ENCODE measurements at places on chromosomes 2 and 18. TPM values are rescaled to one million over a fixed set of nuclear protein-coding genes. Genes with fewer than 3 reads are reported as not detected.
A peak's percentile ranks its signal among the peaks of the same experiment; 100 is the strongest.

The MGAT5 gene
- total RNA-seq, result 24.5 TPM

The POTEI gene
- total RNA-seq, result not detected

The ALPG gene
- not detected for total RNA-seq

The RGPD8 gene
- total RNA-seq, result 10.2 TPM

The DIPK1C gene
- 6.1 TPM for total RNA-seq

The CTNNA2 gene
- 0.62 TPM for total RNA-seq

The NFATC1 gene
- 7.0 TPM for total RNA-seq

The CACNB4 gene
- 7.2 TPM for total RNA-seq

The SNORC gene
- 0.80 TPM for total RNA-seq

The OTOS gene
- not detected for total RNA-seq

The DUSP19 gene
- 2.7 TPM for total RNA-seq

The IAH1 gene
- 70.3 TPM for total RNA-seq

The LYPD1 gene
- 6.1 TPM for total RNA-seq

DNA sequence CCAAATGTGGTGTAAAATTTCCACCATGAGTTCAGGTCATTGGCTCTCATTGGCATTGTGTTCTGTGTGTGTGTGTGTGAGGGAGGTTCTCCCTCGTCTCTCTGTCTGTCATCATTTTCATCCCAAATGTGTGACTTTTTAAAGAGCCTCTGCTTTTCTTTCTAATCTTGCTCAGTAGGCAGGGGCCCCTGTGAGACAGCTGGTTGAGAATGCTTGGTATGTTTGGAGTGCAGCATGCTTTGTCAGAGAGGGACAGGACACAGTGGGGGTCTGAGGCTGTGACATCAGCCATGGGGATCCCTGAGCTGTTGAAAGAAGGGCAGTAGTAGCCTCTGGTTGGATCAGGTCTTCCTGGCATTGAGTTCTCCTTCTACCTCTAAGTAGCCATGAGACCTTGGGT is 10.6 kb downstream of the PTPRM start:
- no peak for DNase-seq

DNA sequence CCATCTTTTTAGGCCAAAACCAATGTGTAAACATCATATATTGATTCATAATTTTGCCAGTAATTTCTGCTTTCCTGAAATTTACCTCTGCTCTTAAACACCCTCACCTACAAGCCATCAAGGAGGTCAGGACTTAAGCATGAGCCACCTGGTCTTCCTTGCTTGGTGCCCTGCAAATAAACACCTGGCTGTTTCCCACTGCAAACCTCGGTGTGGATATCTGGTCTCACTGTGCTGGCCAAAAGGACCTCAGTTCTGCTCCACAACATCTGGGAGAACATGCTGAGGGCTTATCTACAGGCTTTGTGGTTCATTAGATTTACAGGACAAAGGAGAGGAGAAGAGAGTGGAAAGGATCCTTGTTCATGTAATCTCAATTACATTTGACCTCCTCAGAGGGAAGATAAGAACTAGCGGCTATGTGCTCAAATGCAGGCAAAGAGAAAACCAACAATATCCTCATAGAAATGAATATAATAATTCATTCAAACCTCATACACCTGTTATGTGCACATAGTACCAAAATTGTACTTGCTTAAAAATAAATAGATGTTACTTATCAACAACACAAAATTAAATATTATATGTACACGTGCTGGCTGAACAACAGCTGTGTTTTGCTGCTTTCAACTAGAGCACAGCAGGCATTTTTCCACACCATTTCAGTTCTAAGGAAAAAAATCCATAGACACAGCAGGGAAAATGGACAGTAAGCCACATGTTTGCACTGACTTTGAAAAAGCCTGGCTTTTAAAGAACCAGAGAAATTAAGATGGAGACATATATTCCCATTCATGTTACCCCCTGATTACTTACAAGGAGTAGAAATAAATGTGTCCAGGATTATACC is 465.1 kb downstream of the LPIN1 start:
- DNase-seq, result no peak

DNA sequence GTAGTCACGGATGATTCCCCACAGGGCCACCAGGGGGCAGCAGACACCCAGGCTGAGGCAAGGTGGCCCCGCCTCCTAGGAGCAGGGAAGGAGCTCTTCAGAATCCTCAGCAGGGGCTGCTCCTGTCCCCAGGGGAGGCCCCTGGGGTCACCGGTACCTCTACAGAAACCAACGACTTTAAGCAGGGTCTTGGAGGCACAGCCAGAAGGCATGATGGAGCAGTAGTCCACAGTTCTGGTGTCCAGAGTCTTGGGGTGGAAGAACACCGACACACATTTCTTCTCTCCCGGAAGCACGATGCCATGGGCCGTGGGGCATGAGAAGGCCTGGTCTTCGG is 11.5 kb downstream of the CFAP65 start:
- DNase-seq, result peak; percentile 68

DNA sequence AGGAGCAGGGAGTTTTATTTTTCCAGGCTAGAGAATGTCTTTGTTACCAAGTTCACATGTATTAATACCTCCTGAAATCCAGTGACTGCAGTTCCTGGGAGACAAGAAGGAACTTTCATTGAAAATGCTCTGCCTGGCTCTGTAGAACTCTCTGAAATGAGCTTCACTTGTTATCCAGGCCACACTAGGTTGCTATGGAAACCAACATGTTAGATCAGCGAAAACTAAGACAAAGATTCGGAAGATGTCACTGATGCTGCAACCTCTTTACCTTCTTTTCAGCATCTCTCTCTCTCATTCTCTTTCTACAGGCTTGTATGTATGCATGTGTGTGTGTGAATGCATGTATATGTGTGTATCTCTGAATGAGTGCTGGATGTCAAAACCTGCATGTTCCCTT is 218.5 kb downstream of the TRIB2 start:
- DNase-seq, result peak; percentile 77

DNA sequence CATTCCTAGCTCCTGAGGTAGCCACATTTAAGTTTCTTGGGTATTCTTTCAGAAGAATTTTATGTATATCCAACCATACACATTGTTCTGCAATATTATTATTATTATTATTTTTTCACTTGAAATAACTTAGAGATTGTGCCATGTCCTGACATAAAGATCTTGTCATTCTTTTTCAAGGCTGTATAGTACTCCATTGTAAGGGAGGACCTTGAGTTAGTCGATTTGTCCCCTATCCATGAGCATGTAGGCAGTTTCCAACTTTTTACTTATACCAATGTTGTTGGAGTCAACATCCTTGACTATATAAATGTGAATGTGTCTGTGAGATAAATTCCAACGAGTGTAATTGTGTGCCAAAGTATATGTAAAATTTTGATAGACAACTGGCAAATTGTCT is 891 bp upstream of the EGR4 start:
- no peak for DNase-seq

DNA sequence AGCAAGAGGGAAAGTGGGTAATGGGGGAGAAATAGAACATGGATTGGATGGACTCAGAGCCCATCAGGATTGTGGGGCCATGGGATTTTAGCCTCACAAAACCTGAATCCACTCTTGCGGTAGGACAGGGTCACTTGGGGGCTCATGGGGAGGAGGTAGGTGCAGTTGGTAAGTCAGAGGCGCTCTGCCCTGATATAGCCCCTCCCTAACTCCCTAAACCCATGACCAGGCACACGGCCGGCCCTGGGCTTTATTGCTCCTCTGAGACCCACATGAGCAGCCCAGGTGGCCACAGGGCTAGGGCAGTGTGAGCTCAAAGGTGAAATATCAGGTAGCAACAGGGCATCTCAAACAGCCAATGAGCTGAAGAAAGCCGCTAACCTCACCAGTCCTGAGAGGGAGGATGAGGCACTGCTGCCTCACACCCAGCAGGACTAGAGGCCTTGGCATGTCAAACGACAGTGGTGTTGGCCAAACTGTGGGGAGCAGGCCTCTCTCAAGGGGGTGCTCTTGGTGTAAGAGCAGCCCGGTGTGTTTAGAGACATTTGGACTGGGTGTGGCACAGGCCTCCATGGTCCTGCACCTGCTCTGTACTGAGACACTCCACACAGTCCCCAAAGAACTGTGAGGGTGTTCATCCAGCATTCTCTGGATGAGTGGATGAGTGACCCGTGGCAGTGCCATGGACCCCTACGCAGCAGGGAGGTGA is 90.8 kb upstream of the HS6ST1 start:
- no peak for DNase-seq

- DNase-seq, result no peak
Measured at GRCh38 chr2:48883661-48884060, 128.1 kb upstream of the LHCGR start.

GRCh38 chr2:192186806-192187205 is 7.9 kb downstream of the TMEFF2 start:
- peak; percentile 47 for DNase-seq

GRCh38 chr2:136185981-136186776 is 68.2 kb upstream of the CXCR4 start:
- no peak for DNase-seq

- no peak for DNase-seq
Measured at GRCh38 chr2:58976375-58977071, 735.4 kb upstream of the FANCL start.

- DNase-seq, result no peak
Measured at GRCh38 chr18:41858761-41859555, 96.1 kb upstream of the PIK3C3 start.

GRCh38 chr18:54750350-54750749 is 77.9 kb upstream of the RAB27B start:
- DNase-seq, result no peak

DNA sequence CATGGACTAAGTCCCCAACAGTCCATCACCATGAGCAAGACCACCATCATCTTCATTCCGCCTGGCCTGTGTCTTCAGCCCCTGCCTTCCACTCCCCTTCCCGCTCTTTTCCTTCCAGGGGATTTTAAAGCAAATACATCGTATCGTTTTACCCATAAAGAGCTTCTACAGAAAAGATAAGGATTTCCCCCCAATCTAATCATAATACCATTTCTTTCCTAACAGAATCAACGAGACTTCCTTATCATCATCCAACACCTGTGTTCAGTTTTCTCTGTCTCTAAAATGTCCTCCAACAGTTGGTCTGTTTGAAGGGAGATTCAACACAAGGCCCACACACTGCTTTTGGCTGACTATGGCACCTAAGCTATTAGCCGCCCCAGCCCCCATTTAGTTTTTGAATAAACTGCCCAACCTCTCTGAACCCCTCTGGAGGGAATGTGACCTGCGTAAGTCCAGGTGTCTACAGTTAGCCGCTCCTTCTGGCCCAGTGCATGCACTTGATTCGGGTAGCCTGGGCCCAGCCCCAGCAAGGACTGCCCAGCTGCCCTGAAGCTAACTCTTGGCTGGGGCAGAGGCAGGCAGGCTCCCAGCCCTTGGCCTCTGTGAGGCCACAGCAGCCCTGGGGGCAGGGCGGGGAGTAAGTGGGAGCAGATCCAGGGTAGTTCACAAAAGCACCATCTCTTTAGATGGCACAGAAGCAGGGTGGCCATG is 25.3 kb upstream of the SEMA4C start:
- DNase-seq, result no peak

DNA sequence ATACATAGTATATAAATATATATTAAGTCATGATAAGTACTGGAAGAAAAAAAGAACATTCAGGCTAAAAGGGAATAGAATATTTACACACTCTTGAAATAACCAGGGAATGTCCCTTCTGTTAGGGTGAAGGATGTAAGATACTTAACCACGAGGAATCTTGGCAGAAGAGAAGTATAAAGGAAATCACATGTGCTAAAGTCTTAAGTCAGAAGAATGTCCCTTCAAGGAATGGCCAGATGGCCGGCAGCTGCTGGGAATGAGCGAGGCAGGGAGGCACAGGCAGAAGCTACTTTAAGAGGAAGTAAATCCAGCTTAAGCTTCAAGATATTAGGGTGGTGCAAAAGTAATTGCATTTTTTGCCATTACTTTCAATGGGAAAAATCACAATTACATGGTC is 5.5 kb downstream of the CCDC102B start:
- DNase-seq, result peak; percentile 97

- peak; percentile 93 for DNase-seq
Measured at GRCh38 chr2:199979832-199980628, 24.6 kb downstream of the MAIP1 start.

GRCh38 chr2:21038403-21039073 is 5.3 kb downstream of the APOB start:
- DNase-seq, result no peak

- peak; percentile 47 for DNase-seq
Measured at GRCh38 chr2:197707316-197708213, 2.4 kb downstream of the MARS2 start.

DNA sequence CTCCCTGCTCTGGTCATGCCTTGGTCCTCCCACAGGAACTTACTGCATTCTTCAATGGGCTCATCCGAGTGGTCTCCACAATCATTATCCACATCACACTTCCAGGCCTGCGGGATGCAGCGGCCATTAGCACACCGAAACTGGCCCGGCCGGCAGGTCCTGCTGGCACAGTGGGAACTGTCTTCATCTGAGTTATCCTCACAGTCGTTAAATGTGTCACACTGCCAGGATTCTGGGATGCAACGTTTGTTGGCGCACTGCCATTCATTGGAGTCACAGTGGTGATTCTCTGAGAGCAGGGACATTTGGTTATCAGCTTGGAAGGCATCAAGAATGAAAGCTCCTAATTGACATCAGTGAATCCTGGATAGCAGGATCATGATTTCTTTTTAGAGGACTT is 104.5 kb downstream of the DHRS9 start:
- peak; percentile 5 for DNase-seq

DNA sequence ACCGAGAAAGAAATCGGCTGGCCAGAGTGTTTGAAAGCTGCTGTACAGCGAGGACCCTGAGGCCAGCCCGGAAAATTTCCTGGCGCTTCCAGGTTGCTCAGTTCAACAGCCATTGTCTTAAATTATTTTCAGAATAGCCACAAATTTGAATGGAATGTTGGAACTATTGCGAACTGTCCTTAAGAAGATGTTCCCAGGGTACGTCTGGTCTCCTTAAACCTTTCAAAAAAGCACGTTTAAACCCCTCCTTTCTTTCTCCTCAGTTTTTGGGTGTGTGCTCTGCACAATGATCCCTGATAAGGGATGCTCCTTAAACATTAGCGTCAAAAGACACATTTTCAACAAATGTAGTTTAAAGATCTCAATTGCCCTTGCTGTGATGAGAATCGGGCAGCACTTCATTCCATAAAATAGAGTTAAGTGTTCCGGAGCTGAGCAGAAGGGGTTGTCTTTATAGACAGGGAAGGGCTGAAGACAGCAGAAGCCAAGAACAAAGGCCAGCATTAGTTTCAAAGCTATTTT is 14.5 kb upstream of the LPIN2 start:
- DNase-seq, result peak; percentile 80

GRCh38 chr2:232838406-232838874 is 31.6 kb upstream of the SNORC start:
- no peak for DNase-seq

- no peak for DNase-seq
Measured at GRCh38 chr2:105425936-105426625, 27.2 kb upstream of the FHL2 start.

Measured in muscle of leg (tissue), 16 donors.